Activated T-cell treated with anti-CD3 and anti-CD28 coated beads, Interleukin-2, amount 50 U/mL, for 72 hours (primary cell): ENCODE measurements at places on chromosomes 11 and 22. TPM values are rescaled to one million over a fixed set of nuclear protein-coding genes. Genes with fewer than 3 reads are reported as not detected.

GRCh38 chr11:48001438-48002021 lies 21.2 kb downstream of the PTPRJ start:
- H3K4me1 ChIP-seq: peaks cover 93% of the 10 kb centered on the region
- peak overlapping the region; percentile 83 for H3K4me3 ChIP-seq
- H3K27me3 ChIP-seq: no peaks in the 10 kb centered on the region
- H3K36me3 ChIP-seq: peaks cover 4% of the 10 kb centered on the region
- H3K27ac ChIP-seq: peak overlapping the region; percentile 96

- DNase-seq: no peak
- H3K4me1 ChIP-seq: no peaks in the 10 kb centered on the region
- H3K36me3 ChIP-seq: no peaks in the 10 kb centered on the region
- H3K4me3 ChIP-seq: no peak overlapping the region
- H3K27me3 ChIP-seq: peaks cover 6% of the 10 kb centered on the region
Measured at GRCh38 chr11:6888830-6889229, 3.5 kb downstream of the OR2D2 start.

The PNPLA5 gene
- total RNA-seq: not detected

DNA sequence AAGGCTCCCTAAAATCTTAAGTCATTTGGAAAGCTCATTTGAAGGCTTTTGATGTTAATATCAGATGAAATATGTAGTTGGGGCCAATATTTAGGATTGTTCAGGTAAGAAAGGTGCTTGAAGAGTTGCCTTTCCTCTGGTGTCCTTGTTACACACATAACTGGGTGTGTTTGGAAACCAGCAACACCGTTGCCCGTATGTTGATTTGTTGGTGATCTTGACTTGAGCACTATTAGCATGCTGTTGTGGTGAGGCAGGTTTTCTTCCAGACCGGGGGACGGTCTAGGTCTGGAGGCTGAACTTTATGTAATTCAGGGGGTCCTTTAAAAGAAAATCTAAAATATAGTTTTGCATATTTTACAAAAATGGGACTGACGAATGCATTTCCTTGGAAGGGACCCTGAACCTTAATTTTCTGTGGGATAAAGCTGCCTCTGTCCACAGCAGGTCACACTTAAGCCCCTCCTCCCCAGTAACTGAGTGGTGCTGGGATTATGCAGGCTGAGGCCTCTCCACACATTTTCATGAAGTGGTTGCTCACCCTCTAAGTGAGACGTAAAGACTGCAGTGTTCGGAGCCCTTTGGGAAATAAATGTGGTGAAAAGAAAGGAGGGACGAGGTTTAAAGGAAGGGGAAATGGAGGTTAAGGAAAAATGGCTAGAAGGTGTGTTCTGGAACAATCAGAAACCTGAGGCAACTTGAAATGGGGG lies 1.8 kb downstream of the YWHAH start:
- H3K27ac ChIP-seq: no peak overlapping the region
- peaks cover 42% of the 10 kb centered on the region for H3K4me1 ChIP-seq
- no peak for DNase-seq
- H3K27me3 ChIP-seq: no peaks in the 10 kb centered on the region
- H3K36me3 ChIP-seq: peaks cover 6% of the 10 kb centered on the region
